ENCODE measurements at places on chromosomes 7 and 10. TPM values are rescaled to one million over a fixed set of nuclear protein-coding genes. Genes with fewer than 3 reads are reported as not detected.

- DNase-seq: no peak
Observed at GRCh38 chr7:129072479-129073011, 17.6 kb upstream of the TNPO3 start.

GRCh38 chr7:79337717-79338116 lies 115.8 kb downstream of the MAGI2 start:
- no peak for DNase-seq

DNA sequence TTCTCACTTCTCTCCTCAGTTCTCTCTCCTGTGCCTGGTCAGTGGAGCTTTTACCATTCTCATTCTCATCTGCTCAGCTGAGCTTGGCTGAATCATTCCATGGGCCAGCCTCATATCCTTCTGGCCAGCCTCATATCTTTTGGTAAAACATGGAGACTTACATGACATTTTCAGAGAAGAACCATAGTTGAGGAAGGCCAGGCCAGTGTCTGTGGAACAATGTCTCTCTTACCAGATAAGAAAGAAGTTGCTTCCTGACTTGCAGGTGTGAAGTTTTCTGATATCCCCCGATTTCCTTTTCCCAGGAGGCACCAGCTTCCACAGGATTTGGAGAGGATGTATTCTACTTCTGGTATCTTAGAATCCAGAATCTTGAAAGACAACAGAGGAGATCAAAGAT lies 24.7 kb downstream of the ST7 start:
- no peak for DNase-seq

DNA sequence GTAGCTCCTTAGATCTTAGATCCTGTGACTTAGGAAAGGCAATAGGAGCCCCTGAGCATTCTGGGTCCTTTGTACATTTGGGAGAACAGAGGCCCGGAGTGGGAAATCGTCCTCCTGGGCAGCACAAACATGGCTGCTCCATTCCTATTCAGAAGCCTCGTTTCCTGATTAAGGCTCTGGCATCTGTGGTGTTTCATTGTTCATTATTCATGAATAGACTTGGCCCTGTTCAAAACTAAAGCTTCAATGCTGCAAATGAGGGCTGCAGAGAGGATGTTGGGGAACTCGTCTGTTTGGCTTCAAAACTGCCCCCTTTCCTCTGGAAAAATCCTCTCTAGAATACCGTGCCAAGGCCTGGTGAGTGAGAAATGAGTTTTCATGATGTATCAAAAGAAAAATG lies 3.4 kb upstream of the HTRA1 start:
- DNase-seq: no peak

GRCh38 chr10:72186258-72186981 lies 29.4 kb upstream of the ANAPC16 start:
- DNase-seq: no peak

GRCh38 chr7:89223900-89224395 lies 428.4 kb upstream of the TEX47 start:
- no peak for DNase-seq

GRCh38 chr7:137235434-137235833 lies 108.1 kb downstream of the PTN start:
- no peak for DNase-seq

DNA sequence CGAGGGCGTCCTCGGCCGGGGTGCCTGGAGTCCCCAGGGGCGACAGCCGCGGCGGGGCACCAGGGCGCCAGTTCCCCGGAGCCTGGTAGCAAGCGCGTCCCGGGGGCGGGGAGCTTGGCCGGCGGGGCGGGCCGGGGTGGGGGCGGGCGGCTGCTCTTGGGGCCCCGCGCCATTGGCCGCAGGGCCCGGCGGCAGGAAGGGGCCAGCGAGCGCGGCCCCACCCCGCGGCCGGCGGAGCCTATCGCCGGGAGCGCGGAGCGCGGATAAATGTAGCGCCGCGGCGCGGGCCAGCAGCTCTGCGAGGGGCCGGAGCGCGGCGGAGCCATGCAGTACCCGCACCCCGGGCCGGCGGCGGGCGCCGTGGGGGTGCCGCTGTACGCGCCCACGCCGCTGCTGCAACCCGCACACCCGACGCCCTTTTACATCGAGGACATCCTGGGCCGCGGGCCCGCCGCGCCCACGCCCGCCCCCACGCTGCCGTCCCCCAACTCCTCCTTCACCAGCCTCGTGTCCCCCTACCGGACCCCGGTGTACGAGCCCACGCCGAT lies at the start of gene HHEX:
HHEX (plus strand) TSS at position 293 of the 548 bp plus-strand sequence; CDS start at position 325, 32 bp downstream.
- peak; percentile 9 for DNase-seq

Gene NUTM2E
- total RNA-seq: 0.92 TPM

Gene ZNF485
- total RNA-seq: 4.2 TPM

DNA sequence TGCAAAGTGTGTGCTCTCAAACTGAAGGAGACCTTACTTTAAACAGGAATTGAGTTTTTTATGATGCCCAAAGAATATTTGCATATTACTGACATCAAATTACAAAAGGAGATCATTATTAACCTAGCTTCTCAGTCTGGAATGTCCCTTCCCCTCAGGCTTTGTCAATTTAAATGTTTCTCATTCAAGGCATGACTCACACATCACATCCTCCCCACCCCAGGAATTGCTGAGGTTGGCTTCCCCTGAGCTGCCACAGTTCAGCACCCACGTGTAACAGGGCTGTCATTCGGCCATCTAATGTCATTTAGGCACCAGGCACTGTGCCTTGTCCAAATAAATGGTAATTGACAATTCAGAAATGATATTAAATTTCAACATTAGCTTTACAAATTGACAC lies 305.9 kb upstream of the MGMT start:
- no peak for DNase-seq

DNA sequence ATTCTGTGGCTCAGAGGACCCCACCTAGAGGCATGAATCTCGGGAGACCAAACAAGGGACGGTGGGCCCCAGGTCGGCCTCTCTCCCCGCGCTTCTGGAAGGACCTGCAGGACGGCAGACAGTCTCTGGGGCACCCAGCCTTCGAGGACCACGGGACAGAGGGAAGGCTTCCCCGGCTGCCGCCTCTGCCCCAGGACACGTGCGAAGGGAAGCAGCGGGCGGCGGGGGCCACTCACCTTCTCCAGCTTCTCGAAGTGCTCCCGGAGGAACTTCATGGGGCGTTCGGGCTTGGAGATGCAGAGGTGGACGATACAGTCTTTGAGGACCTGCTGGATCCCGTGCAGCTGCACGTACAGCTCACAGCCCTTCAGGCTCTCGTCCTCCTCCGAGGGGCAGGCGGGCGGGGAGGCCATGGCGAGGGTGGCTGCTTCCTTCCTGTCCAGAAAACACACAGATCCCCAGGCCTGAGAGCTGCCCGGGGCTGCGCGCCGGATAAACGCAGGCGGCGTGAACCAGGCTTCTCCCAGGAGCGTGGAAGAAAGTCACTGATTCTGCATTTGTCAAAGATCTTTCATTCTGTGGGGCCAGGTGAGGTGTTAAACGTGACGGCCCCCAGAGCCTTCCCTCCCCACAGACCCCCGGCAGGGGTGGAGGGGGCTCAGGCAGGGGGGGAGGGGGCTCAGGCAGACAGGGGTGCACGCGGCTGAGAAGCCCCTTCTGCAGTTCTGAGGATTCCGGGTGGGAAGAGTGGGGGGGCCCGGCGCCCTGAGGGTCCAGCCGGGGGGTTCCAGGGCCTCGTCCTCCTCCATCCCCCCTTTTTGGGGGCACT lies 15.2 kb upstream of the DNAAF5 start:
- no peak for DNase-seq

Gene AFAP1L2
- total RNA-seq: 1.1 TPM

Gene RADIL
- total RNA-seq: 0.37 TPM

GRCh38 chr10:42869977-42870350 lies 87.4 kb downstream of the BMS1 start:
- no peak for DNase-seq

Gene AZGP1
- total RNA-seq: not detected

GRCh38 chr7:36260481-36260880 lies 107.4 kb downstream of the EEPD1 start:
- no peak for DNase-seq

GRCh38 chr10:3624367-3624766 lies 160.6 kb downstream of the KLF6 start:
- no peak for DNase-seq

DNA sequence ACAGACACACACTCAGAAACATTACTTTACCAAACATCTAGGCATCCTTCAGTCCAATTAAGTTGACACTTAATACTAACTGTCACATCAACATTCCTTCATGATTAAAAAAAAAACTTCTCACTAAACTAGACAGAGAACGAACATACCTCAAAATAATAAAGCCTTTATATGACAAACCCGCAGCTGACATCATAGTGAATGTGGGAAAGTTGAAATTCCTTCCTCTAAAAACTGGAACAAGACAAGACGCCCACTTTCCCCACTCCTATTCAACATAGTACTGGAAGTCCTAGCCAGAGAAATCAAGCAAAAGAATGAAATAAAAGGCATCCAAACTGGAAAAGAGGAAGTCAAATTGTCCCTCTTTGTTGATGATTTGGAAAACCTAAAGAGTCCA lies 96.9 kb upstream of the PPP1R9A start:
- no peak for DNase-seq

DNA sequence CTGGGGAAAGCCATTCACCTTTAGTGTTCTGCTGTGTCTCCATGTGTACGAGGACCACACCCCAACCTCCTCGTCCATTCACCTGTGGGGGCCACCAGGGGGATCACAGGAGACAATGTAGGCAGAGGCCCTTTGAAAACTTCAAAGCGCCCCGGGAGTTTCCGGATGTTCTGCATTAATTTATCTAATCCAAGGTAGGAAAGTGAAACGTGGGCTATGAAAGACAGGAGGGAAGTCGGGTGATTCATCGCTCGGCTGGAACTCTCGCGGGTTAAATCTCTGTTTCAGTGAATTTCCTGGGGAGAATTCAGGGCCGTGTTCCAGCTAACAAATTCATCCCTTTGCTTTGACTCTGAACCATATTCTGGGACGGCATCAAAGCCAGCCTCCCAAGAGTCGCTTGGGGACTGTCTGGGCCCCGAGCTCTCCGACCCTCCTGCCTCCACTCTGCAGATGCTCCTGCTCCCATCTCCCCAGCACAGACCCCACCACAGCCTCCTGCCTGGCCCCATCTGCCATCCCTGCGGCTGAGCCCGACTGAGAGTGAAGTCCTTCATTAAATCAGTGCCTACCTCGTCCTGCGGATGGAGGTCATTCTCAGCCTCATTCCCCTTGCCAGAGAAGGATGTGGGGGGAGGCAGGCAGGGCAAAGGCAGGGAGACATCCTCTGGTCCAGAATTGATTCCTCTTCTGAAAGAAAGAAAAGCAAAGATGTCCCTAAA lies 114.1 kb upstream of the CARD11 start:
- DNase-seq: no peak

Gene PNLIPRP2
- not detected for total RNA-seq

DNA sequence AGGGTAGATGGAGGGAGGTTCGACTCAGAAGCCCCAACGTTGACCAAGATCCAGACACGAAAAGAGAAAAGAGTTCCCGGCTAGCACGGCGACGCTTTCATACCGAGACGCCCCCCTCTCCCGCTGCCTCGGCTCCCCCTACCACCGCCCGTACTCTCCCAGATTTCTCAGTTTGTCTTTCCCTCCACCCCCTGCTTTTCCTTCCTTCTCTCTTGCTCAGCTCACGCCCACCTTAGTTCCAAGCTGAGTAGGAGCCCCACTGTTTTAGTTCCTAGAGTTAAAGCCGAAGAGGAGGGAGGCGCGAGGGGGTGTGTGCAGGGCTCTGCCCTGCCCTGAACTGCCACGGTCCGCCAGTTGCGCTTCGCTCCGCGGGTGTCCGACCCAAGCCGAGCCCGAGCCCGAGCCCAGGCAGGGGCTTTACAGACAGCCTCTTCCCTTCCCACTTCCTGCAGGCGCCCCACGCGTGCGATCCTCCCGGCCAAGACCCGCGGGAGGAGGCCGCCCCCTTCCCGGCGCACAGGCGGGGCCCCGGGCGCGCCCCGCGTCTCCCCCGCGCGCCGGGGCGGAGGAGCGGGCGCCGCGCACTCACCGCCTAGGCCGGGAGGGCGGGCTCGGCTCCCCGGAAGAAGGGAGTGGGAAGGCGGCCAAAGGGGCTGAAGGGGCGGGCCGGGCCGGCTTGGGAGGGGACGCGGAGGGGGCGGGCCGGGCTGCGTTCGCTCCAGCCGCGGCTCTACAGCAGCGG lies at the start of gene EPHB6:
EPHB6 (plus strand) TSS at position 705 of the 742 bp plus-strand sequence. CDS start 8,152 bp downstream, outside the sequence.
- DNase-seq: peak; percentile 67

GRCh38 chr7:134548877-134549276 lies at the start of gene AKR1B15:
Gene AKR1B15, plus strand, starts transcription at chr7:134549110. Its CDS starts 15,510 bp downstream, at chr7:134564620.
- no peak for DNase-seq

Gene H2BK1
- total RNA-seq: not detected

Gene MMP21
- not detected for total RNA-seq

- DNase-seq: no peak
Observed at GRCh38 chr7:42342381-42342780, 105.4 kb upstream of the GLI3 start.

DNA sequence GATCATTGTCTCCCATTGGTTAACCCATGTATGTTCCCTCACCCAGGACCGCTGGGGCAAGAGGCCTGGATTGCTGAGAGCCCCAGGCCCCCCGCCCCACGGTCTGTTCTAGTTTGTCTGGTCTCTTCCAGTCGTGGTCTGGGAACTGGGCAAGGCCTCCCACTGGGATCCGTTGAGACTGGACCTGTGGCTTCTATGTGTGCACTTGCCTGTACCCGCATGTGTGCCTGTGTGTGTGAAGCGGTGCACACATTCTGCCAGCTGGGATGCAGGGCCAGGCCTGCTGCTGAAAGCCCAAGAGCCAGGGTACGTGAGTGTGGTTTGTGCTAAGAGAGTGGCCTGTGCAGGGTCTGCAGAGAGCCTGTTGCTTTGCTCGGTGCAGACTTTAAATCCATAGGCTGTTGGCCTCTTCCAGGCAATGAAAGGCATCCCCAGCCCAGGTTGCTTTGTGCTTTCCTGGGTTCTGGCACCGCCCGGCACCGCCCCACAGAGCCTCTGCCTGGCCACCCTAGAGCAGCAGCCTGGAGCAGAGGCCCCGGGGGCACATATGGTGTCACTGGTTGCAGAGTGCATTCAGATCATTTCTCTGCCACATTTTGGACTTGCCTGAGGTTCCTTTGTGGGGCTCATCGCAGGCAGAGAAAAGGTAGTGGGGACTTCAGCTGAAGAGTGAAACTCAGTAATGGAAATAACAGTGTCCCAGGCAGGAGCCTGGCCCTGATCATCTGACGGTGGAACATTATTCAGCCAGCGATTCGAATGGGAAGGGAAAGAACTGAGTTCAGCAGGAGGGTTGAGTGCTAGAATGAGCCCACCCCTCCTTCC lies 215.5 kb downstream of the GLRX3 start:
- DNase-seq: no peak

- no peak for DNase-seq
Observed at GRCh38 chr7:133703547-133703946, 423.6 kb upstream of the LRGUK start.

GRCh38 chr7:48176356-48176893 lies 5.2 kb downstream of the ABCA13 start:
- DNase-seq: no peak

- no peak for DNase-seq
Observed at GRCh38 chr7:107461938-107462533, 7.8 kb upstream of the GPR22 start.

- no peak for DNase-seq
Observed at GRCh38 chr10:1379601-1380000, 323.4 kb downstream of the WDR37 start.
